ENCODE measurements at places on chromosomes 5 and 9. TPM values are rescaled to one million over a fixed set of nuclear protein-coding genes. Genes with fewer than 3 reads are reported as not detected.
A peak's percentile ranks its signal among the peaks of the same experiment; 100 is the strongest.

LCN15 gene
- not detected for total RNA-seq

GRCh38 chr9:4689687-4690104, 10.3 kb downstream of the CDC37L1 start:
- DNase-seq, result no peak

C8G gene
- 0.67 TPM for total RNA-seq

GRCh38 chr9:114216976-114217375, 61.6 kb downstream of the COL27A1 start:
- no peak for DNase-seq

DNA sequence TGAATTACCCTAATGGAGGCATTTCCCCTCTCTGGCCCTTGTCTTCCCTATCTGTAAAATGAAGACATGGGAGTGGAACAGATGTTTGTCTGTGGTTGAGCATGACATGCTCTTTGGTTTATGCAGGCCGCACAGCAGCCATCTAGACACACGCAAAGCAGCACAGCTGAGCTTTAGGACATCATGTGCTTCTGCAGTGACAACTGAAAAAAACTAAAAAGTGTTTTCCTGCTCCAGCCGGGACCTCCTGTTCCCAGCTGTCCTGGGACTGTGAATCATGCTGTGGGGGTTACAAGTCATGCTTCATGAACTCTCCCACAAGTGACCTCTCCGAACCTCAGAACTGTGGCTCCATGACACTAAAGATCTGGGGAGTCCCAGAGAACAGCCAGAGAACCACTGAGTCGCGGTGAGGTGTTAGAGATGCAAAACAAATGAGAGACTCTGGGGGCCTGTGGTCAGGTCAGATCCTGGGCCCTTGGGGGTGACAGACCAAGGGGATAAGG, 1.7 kb downstream of the SMIM3 start:
- no peak for DNase-seq

DNA sequence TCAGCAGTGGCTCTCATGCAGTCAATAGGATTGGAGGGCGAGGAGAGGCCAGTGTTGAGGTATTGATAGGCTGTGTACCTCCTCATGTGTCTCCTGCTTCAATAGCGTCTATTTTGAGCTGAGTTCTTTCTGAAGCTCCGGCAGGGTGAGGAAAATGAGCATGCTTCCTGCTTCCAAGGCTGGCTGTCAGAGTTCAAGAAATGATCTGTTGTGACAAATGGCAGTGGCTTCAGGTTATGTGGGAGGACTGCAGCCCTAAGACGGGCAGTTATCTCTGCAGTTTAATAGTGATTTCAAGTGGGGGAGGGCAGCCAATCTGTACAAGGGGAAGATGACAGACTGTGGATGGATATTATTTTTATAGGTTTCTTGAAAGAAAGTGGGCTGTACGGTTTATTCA, 54.0 kb upstream of the CXCL14 start:
- no peak for DNase-seq

GRCh38 chr5:76715736-76716455, at the start of gene F2R:
TSS of gene F2R (plus strand) at chr5:76716126. CDS start at chr5:76716308, 182 bp downstream.
- DNase-seq, result no peak

LECT2 gene
- not detected for total RNA-seq

GRCh38 chr9:133556354-133556753, 21.9 kb downstream of the ADAMTSL2 start:
- DNase-seq, result no peak

GRCh38 chr9:118595719-118596305, 773.4 kb downstream of the BRINP1 start:
- no peak for DNase-seq

DNA sequence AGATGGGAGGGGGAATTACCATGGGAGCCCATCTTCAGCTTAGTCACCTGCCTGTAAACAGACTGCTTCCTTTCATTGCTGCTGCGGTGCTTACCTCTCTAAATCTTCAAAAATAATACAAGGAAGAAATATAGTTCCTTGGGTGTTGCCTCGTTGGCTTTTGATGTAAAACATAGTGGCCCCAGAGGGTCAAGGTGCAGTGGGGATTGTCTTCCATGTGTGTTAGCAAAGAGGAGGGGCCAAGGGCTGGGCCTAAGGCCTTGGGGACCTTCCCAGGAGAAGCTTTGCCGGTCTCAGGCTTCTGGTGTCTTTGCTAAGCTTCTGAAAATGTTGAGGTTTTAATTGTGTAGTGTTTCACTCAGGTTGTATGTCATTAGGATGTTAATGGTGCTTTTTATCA, 90.0 kb downstream of the PDE8B start:
- no peak for DNase-seq

DNA sequence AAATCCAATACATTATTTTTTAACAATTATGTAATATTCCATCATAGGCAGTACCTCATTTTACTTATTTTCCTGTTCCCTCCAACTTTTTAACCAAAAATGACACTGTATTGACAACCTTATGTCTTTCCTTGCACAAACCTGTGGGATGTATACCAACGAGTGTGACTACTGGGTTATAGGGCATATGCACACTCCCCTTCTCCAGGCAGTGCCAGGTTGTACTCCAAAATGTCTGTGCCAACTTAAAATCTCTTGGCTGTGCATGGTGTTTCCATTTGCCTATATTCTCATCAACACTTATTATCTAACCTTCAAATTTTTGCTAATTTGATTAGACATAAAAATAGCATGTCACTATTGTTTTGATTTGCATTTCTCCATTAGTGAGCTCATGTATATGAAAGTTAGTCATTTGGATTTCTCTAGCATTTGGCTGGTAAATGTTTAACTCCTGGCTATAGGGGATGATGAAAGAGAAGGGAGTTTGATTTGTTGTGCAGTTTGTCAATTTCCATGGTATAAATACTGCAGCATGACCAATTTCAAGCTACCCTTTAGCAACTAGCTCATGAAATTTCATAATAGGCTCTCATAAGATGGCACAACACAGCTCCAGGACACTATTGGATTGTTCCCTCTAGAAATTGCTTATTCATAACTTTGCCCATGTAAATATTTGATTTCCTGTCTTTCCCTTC, 129.9 kb downstream of the BAAT start:
- no peak for DNase-seq

GRCh38 chr9:98686961-98687855, 21.5 kb downstream of the GABBR2 start:
- no peak for DNase-seq

GRCh38 chr9:27194401-27195091, 85.5 kb downstream of the TEK start:
- peak; percentile 29 for DNase-seq

- no peak for DNase-seq
These were observed 1.0 kb downstream of the ADAMTS19 start for GRCh38 chr5:129460936-129461710.

GRCh38 chr9:81814401-81814793, 113.8 kb upstream of the SPATA31D4 start:
- no peak for DNase-seq

GRCh38 chr5:170296935-170297588, 515 bp downstream of the LCP2 start:
- DNase-seq, result no peak

SEMA6A gene
- total RNA-seq, result 0.35 TPM

DNA sequence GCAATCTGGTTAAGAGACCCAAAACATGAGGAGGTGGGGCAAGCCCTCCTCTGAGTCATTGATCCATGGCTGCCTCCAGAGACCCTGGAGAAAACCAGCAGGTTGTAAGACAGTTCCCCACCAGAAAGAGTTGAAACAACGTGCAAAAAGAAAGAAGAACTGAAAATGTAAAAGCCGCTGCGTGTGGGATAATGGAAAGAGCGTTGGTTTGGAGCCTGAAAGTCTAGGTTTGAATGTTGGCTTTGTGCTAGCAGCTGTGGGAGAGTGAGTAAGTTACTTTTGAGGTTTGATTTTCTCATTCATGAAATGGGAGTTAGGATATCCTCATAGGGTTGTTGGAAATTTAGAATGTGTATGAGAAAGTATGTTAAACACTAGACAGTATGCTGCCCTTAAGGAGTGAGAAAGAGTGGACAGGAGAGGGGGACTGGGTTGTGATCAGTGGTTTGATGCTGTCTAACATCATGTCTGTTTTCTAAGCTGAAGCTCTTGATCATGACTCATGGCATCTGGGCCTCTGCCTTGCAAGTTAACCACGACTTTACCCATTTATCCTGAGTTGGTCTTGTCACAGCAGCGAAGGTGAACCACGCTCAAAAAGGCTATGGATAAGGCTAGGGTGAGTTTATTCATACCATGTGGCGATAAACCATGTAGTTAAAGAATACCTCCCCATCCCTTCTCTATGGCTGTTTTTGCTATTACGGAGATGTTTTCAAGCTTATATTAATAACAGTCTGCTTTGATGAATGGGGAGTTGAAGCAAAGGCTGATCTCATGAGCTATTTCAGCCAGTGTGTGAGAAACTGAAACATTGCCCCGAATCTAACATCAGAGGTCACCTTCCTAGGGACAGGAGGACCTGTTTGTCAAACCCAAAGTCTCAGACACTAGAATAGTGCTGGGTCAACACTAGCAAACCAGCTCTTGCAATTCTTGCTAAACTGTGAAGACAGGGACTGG, 41.3 kb downstream of the ZNF366 start:
- DNase-seq, result no peak

ECSCR gene
- total RNA-seq, result 513 TPM

DNA sequence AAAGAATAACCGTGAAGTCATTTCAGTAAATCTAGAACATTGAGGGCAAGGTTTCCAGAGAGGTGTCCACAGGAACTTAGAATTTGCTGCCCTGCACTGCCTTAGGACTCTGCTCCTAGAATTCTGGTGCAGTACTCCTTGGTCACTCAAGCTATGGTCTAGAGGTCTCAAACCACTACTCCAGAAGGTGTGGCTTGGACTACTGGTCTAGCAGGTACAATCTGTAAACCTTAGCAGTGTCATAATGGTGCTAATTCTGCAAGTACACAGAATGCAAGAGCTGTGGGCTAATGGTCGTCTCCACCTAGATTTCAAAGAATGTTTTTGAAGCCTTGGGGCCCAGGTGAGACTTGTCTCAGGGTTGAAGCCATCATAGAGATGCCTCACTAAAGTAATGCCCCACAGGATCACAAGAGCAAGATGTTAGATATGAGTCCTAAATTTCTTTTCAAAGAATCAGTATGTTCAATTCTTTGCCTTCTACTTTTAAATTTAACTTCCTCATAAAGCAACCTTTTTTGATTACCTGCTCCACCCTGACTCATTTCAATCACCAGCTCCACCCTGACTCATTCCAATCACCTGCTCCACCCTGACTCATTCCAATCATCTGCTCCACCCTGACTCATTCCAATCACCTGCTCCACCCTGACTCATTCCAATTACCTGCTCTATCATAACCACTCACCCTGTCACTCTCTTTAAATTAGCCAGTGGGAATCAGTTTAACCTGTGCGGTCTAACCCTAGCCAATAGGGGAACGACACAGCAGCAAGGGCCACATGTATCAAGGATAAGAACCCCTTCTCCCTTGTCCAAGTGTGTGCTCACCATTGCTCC, 1111.8 kb upstream of the ACO1 start:
- no peak for DNase-seq

- DNase-seq, result no peak
These were observed 5.3 kb upstream of the MSX2 start for GRCh38 chr5:174718880-174719610.

FAM153A gene
- total RNA-seq, result not detected

SLCO4C1 gene
- not detected for total RNA-seq

GRCh38 chr9:131227959-131228460, 48.3 kb downstream of the FAM78A start:
- DNase-seq, result no peak

MAST4 gene
- total RNA-seq, result 36.3 TPM

- DNase-seq, result no peak
These were observed 36.9 kb upstream of the ANKRD55 start for GRCh38 chr5:56270058-56270457.

EGFLAM gene
- total RNA-seq, result 0.59 TPM

TAF11L5 gene
- total RNA-seq, result not detected

SLC6A3 gene
- total RNA-seq, result not detected

- DNase-seq, result no peak
These were observed 160.6 kb downstream of the TAF11L14 start for GRCh38 chr5:17794815-17795214.

- peak; percentile 19 for DNase-seq
These were observed 21.0 kb upstream of the RAB14 start for GRCh38 chr9:121222524-121223171.

SPINK1 gene
- total RNA-seq, result not detected

ARID3C gene
- total RNA-seq, result 0.13 TPM

GRCh38 chr5:6446042-6446441, 2.6 kb upstream of the UBE2QL1 start:
- no peak for DNase-seq

SAP30L gene
- 28.4 TPM for total RNA-seq

OTP gene
- not detected for total RNA-seq

- DNase-seq, result no peak
These were observed 249.4 kb downstream of the ACTL7B start for GRCh38 chr9:108606401-108606800.

DAPK1 gene
- 66.5 TPM for total RNA-seq

DNA sequence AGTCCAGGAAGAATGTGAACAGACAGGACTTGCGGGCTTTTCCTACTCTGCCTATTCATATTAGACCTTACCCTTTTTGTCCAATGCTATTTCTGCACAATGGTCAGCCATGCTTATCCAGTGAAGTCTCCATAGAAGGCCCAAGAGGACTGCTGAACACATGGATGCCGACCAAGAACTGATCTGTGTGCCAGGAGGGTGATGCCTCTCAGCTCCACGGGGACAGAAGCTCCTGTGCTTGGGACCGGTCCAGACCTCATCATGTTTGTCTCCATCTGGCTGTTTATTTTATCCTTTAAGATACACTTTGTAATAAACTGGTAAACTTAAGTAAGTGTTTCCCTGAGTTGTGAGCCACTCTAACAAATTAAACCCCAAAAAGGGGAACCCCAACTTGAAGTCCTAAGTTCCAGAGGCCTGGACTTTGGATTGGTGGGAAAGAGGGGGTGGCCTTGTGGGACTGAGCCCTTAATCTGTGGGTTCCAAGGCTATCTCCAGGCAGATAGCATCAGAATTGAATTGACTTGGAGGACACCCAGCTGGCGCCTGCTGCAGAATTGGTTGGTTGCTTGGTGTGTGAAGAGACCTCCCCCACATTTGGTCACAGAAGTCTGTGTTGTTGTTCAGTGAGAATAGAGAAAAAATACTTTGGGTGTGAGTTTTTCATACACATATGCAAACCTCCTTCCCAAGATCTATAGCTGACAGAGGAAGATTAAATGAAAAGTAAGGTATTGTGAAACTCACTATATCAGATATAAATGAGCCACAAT, 57.9 kb upstream of the ANKH start:
- DNase-seq, result no peak

DDX4 gene
- total RNA-seq, result not detected

- DNase-seq, result no peak
These were observed 410.0 kb upstream of the ADAMTSL1 start for GRCh38 chr9:18063856-18064390.

DNA sequence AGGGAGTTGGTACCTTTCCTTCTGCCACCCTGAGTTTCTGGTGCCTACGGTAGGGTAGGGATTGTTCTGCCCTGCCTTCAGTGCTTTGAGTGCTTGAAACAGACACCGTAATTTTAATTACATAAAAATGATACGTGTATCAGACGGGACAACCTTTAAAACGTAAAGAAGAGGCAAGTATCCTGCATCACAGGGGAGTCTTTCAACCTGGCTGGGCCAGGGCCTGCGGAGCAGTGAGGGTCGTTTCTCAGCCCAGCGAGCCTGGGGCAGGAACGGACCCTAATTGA, 483 bp upstream of the DAB2IP start:
- DNase-seq, result no peak

GRCh38 chr9:80082213-80082612, 510.4 kb downstream of the TLE4 start:
- DNase-seq, result no peak

BRINP1 gene
- 0.11 TPM for total RNA-seq

CD74 gene
- 0.07 TPM for total RNA-seq

- no peak for DNase-seq
These were observed 150.0 kb downstream of the CDC42SE2 start for GRCh38 chr5:131413605-131414559.
